HCT116 (cell line): ENCODE measurements at places on chromosomes 4 and X.

DNA sequence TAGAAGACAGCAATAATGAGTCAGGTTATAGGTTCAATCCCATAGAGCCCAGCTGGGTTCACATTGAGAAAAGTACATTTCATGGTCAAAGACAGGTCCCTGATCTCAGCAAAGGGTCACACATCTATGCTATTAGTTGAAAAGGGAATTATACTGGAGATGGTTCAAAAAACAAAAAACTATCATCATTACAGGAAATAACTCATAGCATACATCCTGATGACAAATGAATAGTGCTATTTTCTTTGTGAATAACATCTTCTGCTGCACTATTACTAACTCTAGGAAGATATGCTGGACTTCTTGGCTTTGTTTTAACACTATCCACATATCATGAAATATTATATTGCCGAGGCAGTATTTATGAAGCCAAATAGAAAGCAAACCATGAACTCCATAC, 202.5 kb upstream of the MAB21L2 start:
- DNase-seq = no peak

DNA sequence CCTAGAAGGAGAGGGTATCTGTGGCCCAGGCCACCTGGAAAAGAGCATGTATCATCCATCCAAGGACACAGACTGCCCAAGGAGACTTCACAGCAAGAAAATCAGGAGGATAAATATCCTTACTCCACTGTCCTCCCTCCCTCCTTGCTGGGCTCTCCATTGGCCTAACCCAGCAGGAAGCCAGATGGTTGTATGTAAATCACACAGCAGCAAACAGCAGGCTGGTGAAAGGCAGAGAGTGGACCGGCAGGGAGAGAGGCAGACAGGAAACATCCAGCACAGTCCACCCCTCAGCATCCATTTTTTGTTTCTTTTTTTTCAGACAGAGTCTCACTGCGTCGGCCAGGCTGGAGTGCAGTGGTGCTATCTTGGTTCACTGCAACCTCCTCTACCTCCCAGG, 17.5 kb downstream of the TXK start:
- DNase-seq = no peak

DNA sequence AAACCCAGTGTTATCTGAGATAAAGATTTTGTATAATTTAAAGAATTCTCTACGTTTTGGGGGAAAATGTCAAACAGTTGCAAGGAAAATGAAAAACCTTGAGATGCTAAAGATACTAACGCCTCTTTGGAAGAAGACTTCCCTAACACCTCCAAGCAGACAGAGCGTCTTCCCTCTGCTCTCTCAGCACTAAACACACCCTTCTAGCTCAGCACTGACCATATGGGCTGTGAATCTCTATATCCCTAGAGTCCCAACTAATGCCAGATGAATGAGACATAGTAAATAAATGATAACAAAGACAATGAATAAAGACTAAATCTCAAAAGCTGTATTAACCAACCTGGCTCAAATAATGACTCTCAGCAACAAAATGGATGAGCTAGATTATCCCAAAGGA, 13.3 kb downstream of the FUNDC1 start:
- no peak for DNase-seq

GRCh38 chrX:53481093-53481492, 46.9 kb upstream of the HSD17B10 start:
- no peak for DNase-seq

DNA sequence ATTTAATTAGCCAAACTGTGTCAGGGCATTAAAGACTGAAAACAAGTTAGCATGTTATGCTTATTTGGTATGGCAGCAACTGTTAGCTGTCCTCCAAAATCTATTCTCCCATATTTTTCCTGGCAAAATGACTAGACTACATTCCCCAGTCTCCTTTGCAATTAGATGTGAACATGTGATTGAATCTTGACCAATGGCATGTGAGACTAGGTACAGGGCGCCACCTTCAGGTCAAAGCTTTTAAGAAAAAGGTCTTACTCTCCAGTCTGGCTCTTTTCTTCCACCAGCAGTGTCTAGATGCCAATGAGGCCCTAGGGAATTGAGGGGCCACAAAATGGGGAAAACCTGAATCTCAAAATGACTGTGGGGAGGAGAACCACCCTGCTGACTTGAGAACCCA, 408.2 kb downstream of the SMARCA1 start:
- DNase-seq = peak; percentile 31

DNA sequence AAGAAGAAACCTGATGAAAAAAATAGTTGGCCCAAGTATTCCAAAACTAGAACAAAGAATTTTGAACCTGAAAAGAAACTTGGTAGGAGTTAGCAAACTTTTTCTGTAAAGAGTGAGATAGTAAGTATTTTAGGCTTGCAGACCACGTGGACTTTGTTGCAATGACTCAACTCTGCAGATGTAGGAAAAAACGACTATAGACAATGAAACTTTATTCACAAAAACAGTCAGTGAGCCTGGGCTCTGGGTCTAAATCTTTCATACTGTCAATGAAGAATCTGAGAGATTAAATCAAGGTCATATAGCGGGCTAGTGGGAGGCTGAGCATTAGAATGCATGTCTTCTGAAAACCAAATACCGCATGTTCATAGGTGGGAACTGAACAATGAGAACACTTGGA, 23.0 kb downstream of the SH3D19 start:
- no peak for DNase-seq

- no peak for DNase-seq
Observed at GRCh38 chrX:154074199-154074598, 23.3 kb downstream of the MECP2 start.

GRCh38 chr4:187996502-187997177, 1.1 kb downstream of the ZFP42 start:
- DNase-seq = no peak

DNA sequence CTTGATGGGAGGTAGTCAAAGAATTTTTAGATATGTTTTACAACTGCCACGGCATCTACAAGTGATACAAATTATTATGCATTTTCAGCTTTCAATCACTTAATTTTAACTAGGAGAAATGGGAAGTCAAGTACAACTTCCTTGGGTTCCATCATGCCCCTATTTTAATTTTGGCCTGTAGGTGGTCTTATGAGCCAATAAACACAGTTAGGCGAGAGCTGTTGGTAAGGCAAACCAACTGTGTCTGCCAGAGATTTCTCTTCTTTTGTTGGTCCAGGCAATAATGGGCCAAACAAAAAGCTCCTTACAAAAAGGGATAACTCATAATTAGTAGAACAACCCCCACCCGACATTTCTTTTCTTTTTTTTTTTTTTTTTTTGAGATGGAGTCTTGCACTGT, 63.3 kb upstream of the ARX start:
- no peak for DNase-seq

DNA sequence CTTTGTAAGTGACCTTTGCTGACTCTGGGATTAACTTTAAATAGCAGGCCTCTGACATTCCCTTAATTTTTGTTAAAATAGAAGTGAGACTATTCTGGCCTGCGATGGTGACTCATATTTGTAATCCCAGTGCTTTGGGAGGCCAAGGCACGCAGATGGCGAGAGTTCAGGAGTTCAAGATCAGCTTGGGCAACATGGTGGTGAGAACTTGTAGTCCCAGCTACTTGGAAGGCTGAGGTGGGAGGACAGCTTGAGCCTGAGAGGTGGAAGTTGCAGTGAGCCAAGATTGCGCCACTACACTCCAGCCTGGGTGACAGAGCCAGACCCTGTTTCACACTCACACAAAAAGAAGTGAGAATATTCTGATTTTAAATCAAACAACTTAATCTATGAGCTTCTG, 27.3 kb downstream of the ZNF330 start:
- DNase-seq = no peak

DNA sequence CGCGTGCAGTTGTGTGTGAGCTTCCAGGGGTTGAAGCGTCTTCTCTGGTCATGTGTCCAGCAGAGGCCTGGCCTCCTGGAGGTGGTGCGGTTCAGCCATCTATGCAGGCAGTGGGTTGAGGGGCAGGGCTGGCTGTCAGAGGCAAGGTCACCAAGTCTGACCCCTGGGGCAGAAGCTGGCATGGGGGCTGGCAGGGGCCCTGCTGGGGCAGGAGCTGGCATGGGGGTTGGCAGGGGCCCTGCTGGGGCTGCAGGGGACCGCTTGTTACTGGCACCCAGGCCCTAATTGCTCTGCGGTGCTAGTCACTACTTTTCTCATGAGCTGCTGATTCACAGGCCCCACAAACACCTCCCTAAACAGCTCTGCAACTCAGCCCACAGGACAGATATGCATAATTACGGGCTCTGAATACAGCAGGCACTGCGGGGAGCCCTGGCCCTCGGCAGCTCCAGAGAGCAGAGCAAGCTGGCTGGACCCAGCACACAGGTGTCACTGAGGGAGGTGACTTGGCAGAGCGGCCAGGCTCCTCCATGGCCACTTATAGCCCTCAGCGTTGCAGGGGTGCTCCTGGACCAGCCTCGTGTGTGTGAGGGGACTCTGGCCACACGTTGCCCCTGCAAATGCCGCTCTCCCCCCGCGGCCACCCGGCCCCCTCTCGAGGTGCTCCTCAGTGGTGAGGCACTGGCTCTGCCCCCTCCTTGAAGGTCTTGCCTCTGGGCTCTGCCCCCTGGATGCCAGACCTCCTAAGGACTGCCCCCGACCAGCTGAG, 32.7 kb downstream of the CPLX1 start:
- no peak for DNase-seq

DNA sequence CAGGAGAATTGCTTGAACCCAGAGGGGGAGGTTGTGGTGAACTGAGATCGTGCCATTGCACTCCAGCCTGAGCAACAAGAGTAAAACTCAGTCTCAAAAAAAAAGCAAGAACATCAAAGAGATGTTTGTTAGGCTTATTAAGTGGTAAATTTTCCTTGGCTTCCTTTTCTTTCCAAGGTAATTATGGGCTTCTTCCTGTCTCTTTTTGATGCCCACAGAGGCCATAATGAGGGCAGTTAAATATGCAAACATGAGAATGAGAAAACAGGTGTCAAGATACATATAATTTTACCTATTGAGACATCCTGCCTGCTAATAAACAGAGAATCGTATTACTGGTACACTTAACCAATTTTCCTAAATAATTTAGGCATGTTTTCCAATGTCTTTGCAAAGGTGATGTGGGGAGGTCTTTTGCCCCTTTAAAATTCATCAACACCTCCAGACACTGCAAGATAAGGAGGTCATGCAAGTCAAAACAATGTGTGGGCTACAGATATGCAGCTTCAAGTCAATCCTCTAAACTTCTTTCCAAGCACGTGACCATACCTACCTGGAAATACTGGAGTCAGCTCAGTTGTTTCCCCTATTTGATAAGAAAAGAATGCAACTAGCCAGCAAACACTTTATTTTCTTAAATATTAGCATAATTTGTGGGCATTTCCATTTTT, 2.7 kb downstream of the SLC39A8 start:
- DNase-seq = no peak

DNA sequence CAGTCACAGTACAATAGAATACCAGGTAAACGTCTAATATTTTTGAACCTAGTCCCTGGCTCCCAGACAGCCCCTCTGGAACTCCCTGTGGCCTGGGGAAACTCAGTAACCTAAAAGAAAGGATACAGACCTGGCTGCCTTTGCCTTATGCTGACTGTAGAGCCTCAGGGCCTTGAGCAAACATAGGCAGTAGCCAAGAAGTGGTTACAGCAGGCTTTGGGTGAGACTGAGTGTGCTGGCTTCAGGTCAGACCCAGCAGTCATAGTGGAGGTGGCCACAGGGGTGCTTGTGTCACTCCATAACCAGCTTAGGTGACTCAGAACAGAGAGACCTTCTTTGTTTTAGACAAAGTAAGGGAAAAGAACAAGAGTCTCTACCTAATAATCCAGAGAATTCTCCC, 141.8 kb upstream of the PRDX4 start:
- no peak for DNase-seq
